ENCODE measurements at places on chromosomes 11 and 22.

DNA sequence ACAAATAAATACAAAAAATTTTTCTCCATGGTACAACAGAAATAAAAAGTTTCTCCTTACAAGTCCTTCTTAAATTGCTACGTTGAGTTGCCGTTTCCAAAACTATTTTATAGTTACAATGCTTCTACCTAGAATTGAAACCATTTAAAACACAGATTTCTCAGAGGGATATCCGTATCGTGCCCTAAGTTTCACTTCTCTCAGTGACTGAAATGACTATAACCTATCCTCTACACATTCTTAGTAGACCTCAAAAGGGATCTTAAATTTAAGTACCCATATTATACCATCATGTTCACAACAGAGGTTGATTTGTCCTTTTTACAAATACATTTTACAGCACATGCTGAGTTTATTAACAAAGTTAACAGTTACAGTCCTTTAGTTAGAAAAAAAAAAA, 44.1 kb downstream of the USP28 start:
- H3K27ac ChIP-seq = no peak overlapping the region
- DNase-seq = no peak
- no peaks in the 10 kb centered on the region for H3K4me1 ChIP-seq
- H3K36me3 ChIP-seq = peaks cover 32% of the 10 kb centered on the region
- H3K4me3 ChIP-seq = no peak overlapping the region

DNA sequence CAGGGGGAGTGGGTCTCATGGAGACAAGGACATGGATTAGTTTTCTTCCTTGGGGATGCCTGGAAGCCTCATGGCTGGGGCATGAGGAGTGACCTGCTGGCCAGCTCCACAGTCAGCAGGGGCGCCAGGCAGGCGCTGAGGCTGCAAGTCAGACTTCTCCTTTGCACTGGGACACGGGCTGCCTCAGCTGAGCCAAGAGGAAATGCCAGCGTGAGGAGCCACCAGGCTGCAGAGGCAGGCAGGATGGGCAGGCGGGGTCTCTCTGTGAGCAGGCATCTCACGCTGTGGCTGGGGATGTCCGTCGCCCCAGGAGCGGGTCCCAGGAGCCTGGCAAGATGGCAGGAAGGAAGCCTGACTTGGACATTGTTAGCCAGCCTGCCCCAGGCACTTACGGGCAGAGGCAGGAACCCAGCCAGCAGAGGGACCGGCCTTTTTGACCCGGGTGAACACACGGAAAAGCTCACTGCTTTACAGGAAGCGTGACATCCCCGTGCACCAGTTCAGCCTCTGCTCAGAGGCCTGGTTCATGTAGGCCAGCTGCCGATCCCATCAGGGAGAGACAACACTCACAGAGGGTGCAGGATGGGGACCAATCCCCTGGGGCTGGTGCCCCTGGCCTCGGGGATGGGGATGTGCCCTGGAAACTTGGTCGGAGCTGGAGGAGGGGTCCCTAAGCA, 10.2 kb downstream of the GNB1L start:
- peaks cover 25% of the 10 kb centered on the region for H3K4me1 ChIP-seq
- H3K36me3 ChIP-seq = peaks cover 35% of the 10 kb centered on the region
- H3K4me3 ChIP-seq = no peak overlapping the region
- H3K27ac ChIP-seq = peak overlapping the region; percentile 71

DNA sequence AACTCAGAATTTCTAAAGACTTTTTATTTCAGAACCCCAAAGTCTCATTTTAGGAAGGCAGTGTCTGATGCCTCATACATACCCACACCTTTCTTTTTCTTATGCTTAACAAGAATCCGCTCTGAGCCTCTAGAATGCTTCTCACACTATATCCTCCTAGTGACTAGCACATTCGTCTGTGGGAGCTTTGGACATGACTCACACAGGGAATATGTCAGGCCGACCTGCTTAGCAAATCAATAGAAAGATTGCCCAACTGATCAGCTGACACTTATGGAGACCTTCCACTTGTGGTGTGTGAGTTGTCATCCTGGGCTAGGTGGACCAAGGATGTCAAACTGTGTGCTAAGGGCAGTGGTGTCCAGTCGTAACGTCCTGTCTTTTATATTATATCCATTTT, 129.9 kb upstream of the TTC12 start:
- DNase-seq = no peak
- no peak overlapping the region for H3K27ac ChIP-seq
- no peak overlapping the region for H3K4me3 ChIP-seq
- H3K4me1 ChIP-seq = no peaks in the 10 kb centered on the region

DNA sequence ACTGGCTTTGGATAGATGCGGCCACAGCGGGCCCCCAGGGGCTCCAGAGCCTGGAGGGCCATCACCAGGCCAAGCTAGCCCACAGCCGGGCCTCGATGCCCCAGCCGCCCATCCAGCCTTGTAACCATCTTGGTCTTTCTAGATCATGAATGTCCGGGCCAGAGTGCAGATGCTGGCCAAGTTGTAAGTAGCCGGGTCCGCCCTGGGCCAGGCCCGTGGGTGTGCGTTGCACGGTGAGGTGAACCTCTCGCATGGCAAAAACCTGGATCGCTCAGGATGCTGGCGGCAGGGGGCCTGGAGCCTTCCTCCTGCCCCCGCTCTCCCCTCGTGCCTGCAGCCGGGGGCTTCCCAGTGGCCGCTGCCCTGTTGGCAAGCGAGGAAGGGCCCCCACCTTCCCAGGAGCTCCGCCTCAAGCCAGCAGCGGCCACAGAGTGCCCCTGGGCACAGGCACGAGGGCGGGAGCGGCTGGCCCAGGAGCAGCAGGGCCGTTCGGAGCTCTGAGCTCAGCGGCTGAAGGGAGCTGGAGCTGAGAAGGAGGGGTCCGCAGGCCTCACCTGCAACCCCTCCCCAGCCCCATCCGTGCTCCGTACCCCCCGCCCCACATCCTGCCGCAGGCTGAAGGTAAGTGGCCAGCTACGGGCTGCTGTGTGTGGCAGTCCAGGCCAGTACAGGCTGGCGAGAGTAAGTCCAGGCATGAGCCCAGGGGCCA, 10.9 kb upstream of the MRPL23 start:
- no peaks in the 10 kb centered on the region for H3K27me3 ChIP-seq
- peaks cover 8% of the 10 kb centered on the region for H3K4me1 ChIP-seq
- H3K36me3 ChIP-seq = no peaks in the 10 kb centered on the region
- H3K27ac ChIP-seq = no peak overlapping the region
- H3K4me3 ChIP-seq = no peak overlapping the region
